ENCODE measurements at places on chromosomes 5 and 9. TPM values are rescaled to one million over a fixed set of nuclear protein-coding genes. Genes with fewer than 3 reads are reported as not detected.

PROB1 gene
- total RNA-seq, result 0.55 TPM

PKD2L2 gene
- not detected for total RNA-seq

MROH2B gene
- not detected for total RNA-seq

PCDHA1 gene
- total RNA-seq, result 0.03 TPM

AHRR gene
- total RNA-seq, result 0.24 TPM

WHRN gene
- total RNA-seq, result 7.2 TPM

PRDM9 gene
- total RNA-seq, result not detected

CTNND2 gene
- total RNA-seq, result not detected

- no peak for DNase-seq
Measured at GRCh38 chr9:121562301-121562700, 62.7 kb upstream of the GGTA1 start.

- DNase-seq, result no peak
Measured at GRCh38 chr5:179804555-179804947, 2.1 kb downstream of the MGAT4B start.

DNA sequence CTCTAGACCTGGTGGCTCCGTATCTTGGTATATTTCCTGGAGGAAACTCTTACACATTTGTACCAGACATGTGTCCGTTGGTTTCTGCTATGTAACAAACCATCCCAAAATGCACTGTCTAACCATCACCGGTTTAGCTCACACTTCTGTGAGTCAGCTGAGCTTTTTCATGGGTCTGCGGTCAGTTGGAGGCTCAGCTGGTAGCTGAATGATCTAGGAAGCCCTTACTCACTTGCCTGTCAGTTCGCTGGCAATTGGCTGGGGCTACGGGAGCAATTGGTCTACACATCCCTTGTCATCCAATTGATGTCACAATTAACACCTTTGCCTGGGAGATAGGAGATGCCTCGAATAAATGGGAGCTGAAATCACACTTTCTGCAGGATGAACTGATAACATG, 11.6 kb upstream of the WHRN start:
- no peak for DNase-seq

- no peak for DNase-seq
Measured at GRCh38 chr9:135157856-135158563, 70.5 kb downstream of the OLFM1 start.

DNA sequence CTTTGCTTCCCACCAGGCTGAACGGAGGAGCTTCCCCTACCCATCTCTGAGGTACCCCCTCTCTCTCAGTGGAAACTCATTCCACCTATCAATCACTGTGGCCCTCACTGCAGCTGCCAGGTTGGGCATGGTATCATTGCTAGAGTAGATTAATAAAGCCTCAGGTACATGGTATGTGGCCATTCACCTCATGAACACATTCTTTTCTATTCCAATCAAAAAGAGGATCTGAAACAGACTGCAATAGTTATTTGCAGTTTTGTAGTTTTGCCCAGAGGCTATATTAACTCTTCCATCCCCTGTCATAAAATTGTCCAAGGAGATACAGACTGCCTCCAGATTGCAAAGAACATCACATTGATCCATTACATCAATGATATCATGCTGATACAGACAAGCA, 85.8 kb upstream of the MVB12B start:
- DNase-seq, result no peak

DNA sequence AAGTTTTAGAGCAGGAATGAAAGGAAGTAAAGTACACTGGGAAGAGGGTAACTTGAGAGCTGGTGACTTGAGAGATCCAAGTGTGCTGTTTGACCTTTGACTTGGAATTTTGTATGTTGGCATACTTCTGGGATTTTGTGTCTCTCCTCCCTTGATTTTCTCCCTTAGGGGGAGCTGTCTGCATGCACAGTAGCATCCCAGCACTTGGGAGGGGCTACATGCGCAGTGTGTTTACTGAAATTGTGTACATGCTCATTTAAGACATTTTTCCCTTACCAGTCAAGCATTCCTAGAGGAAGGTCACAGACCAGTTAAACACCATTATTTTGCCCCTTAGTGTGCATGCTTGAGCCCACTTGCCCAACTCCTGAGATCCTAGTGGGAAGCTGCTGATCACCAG, 120.1 kb downstream of the ZNF622 start:
- DNase-seq, result no peak

DNA sequence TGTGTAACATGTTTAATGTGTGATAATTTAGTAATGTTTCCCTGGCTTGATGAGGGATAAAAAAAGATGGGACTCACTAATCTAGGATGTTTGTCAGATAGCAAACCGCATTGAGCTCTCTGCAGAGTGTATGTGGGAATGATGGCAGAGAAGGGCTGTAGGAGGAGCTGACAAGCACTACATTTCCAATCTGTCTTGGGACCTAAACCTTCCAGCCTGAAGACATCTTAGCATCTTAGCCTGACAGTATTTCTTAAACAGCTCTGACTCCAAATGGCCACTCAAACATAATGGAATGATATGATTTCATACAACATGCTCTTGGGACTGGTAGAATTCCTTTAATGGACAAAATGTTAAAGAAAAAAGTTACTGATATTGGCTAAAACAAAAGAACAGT, 116.7 kb downstream of the PPP2R2B start:
- no peak for DNase-seq

- DNase-seq, result peak; percentile 98
Measured at GRCh38 chr5:24381861-24382489, 262.8 kb downstream of the CDH10 start.
